Right ventricle myocardium inferior (tissue), 1 donor: ENCODE measurements at places on chromosomes 13 and 19. TPM values are rescaled to one million over a fixed set of nuclear protein-coding genes. Genes with fewer than 3 reads are reported as not detected.

The MBD3L5 gene
- not detected for total RNA-seq

DNA sequence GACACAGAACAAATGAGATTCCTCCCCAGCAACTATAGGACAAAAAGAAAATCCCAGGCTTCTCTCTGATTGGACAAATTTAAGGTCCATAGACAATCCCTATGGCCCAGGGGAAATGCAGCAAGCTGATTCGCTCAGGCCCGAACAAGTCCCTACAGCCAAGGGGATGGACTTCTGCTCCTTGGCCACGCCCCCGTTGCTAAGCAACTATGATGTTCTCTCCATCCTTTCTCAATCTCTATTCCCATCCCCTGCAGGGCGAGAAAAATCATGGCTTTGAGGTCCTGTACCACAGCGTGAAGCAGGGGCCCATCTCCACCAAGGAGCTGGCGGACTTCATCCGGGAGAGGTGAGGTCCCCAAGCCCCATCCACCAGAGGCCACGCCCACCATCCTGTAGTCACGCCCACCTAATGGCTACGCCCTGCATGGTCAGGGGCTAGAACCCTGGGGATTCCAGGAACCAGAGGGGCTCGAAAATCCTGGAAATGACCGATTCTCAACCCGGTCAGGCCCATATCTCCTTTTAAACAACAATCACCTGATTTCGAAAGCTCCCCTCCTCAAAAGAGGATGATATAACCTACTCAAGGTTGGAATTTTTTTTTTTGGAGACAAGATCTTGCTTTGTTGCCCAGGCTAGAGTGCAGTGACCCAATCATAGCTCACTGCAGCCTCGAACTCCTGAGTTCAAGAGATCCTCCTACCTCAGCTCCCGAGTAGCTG, 11.4 kb downstream of the FCHO1 start:
- DNase-seq: no peak

GRCh38 chr13:33799950-33800592, 17.9 kb upstream of the RFC3 start:
- DNase-seq: no peak

DNA sequence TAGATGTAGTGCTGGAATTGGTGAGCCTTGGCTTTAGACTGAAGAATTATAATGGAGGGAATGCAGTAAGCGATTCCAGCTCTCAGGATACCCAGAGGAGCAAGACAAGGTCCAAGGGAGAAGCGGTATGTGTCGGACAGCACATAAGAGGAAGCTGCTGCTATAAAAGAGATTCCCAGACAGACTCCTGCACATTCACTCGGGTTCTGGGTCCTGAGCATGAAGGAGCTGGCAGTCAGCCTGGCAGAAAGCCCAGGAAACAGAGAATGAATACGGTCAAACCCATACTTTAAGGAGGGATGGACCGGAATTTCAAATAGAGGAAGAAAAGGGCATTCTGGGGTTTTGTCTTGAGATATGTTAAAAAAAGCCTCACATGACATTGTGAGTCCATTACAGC, 308.3 kb downstream of the DNAJC15 start:
- DNase-seq: no peak

DNA sequence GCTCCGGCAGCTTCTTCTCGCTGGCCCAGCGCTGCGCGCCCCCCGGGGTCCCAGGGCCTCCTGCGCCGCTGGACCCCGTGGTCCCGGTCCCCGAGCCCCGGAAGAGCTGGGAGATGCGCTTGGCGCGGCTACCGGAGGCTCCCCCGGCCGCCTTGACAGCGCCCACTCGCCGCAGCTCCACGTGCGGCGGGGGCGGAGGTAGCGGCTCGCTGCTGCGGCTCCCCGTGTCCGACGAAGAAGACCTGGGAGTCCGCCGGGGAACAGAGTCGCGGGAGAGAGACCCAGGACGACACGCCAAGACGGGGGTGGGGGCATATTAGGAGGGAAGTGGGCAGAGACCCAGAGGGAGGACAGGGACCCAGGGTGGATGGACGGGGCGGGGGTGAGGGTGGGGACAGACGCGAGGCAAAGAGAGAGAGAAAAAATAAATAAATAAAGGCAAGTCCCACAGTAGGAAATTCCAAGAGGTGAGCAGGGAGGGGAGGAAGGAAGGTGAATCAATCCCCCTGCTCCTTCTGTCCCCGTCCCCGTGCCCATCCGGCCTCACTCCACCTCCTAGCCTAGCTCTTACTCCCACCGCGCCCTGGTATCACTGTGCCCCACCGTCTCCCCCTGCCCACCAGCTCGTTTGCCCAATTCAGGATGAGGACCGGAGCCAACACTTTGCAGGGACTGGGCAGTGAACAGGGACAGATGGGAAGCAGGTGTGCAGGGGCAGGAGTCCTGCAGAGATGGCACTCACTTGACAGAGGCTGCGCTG, 826 bp downstream of the RASIP1 start:
- DNase-seq: no peak
